Natural killer cell (primary cell): ENCODE measurements at places on chromosomes 7 and 10. TPM values are rescaled to one million over a fixed set of nuclear protein-coding genes. Genes with fewer than 3 reads are reported as not detected.

- no peak overlapping the region for H3K27ac ChIP-seq
- DNase-seq = no peak
- H3K27me3 ChIP-seq = no peaks in the 10 kb centered on the region
- peaks cover 12% of the 10 kb centered on the region for H3K4me1 ChIP-seq
- no peaks in the 10 kb centered on the region for H3K36me3 ChIP-seq
These were observed 18.1 kb upstream of the CAMK2G start for GRCh38 chr10:73892310-73893030.

The GOT1 gene
- 8.5 TPM for total RNA-seq

The SFTPA1 gene
- not detected for total RNA-seq

GRCh38 chr7:15459018-15459615 lies 102.7 kb downstream of the AGMO start:
- H3K4me3 ChIP-seq = no peak overlapping the region
- no peak overlapping the region for H3K27ac ChIP-seq
- no peaks in the 10 kb centered on the region for H3K27me3 ChIP-seq
- no peaks in the 10 kb centered on the region for H3K4me1 ChIP-seq

The SNX10 gene
- total RNA-seq = 21.3 TPM

GRCh38 chr7:77197141-77197540 lies 2.5 kb downstream of the FGL2 start:
- H3K4me3 ChIP-seq = peak overlapping the region; percentile 26
- H3K27ac ChIP-seq = peak overlapping the region; percentile 49
- peaks cover 17% of the 10 kb centered on the region for H3K4me1 ChIP-seq
- no peak for DNase-seq
- H3K36me3 ChIP-seq = no peaks in the 10 kb centered on the region
- no peaks in the 10 kb centered on the region for H3K27me3 ChIP-seq

The BNIP3 gene
- total RNA-seq = 12.9 TPM
